ENCODE measurements at places on chromosomes 2 and 18.
A peak's percentile ranks its signal among the peaks of the same experiment; 100 is the strongest.

DNA sequence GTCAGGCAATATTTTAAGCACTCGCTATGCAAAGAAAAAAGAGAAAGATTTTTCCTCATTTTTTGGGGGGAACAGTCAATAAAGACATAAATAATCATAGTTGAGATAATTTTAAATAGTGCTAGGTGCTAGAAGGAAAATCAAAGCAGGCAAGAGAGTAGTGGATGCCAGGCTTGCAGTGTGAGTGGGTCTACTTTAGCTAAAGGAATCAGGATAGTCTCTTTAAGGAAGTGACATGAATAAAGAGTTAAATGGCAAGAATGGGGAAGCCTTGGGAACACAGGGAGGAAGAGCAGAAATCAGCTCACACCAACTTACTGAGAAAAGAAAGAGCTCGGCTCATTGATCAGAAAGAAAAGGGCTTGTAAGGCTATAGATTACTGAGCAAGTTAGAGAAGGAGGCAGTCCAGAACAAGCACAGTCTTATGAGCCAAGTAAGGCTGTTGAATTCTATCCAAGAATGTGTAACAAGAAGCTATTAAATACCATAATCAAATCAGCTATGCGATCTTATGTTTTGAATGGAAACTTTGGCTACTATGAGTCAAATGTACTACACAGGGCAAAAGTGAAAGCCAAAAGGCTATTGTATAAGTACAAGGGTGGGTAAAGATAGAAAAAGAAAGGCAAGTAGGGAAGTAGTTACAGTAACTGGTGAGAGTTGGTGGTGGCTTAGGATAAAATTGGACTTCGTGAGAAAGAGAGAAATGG lies 833.8 kb upstream of the PIK3C3 start:
- DNase-seq = no peak

- DNase-seq = no peak
Measured at GRCh38 chr2:15981646-15982045, 41.3 kb downstream of the MYCN start.

- DNase-seq = peak; percentile 10
Measured at GRCh38 chr2:98822301-98823164, 91.6 kb upstream of the MGAT4A start.

DNA sequence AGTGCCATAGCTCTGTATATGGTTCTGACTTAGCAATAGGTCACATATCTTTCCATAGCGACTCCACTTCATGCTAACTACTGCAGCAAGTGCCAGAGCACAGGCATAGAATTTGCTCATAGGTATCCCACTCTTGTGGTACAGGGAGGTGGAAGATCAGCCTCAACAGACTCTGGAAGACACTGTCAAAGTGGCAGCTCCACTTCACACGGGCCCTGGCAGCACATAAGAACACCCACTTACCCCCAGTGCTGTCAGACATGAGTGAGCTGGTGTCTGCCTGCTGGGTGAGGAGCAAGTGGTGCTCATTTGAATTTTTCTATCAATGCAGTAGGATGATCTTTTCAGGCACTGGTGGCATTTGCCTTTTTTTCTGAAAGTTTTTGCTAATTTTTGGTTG lies 48.6 kb downstream of the BCL2L11 start:
- no peak for DNase-seq

GRCh38 chr2:71455741-71456569 lies 2.6 kb downstream of the DYSF start:
- DNase-seq = no peak

DNA sequence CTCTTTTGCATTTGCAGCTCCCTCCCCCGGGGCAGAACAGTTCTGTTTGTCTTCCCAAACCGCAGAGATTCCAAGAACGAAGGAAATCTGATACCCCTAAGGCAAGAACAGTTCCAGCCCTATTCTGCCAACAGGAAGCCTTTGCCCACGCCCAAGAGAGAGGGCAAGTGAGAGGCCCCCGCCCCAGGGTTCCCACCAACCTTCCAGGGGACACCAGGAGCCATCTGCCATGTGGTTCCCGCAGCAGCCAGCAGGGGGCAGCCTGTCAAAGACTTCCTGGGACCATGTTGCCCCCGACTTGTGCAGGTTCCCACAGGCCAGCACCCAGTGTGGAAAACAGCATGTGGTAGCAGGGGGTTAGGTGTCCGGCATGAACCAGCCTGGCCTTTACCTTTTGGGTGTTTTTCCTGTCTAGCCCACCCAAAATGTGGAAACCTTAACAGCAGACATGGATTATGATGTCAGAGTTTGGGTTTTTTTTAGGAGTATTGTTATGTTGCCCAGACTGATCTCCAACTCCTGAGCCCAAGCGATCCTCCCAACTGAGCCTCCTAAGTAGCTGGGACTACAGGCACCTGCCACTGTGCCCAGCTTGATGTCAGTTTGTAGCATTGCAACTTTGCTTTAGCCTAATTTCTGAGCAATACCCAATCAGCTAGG lies 21.7 kb upstream of the EFHD1 start:
- DNase-seq = peak; percentile 53

- DNase-seq = no peak
Measured at GRCh38 chr2:104443145-104443544, 410.8 kb upstream of the POU3F3 start.

- DNase-seq = no peak
Measured at GRCh38 chr2:46615986-46616485, 136.7 kb downstream of the TMEM247 start.

DNA sequence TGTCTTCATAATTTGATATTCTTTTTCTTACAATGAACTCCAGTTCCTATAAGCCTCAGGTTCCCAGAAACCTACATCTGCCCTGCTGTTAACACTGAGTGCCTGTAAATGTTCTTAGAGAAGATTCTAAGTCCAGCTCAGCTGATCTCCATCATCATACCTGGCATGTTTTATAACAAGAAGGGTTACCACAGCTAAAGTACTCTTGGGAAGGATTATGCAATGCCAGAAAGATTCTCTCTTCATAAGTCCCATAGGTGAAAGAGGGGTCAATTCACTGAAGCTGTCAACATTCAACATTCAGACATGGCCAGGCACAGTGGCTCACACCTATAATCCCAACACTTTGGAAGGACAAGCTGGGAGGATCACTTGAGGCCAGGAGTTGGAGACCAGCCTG lies 31.3 kb upstream of the PTPN4 start:
- no peak for DNase-seq

GRCh38 chr2:180312542-180312941 lies 305.4 kb upstream of the CWC22 start:
- DNase-seq = no peak

DNA sequence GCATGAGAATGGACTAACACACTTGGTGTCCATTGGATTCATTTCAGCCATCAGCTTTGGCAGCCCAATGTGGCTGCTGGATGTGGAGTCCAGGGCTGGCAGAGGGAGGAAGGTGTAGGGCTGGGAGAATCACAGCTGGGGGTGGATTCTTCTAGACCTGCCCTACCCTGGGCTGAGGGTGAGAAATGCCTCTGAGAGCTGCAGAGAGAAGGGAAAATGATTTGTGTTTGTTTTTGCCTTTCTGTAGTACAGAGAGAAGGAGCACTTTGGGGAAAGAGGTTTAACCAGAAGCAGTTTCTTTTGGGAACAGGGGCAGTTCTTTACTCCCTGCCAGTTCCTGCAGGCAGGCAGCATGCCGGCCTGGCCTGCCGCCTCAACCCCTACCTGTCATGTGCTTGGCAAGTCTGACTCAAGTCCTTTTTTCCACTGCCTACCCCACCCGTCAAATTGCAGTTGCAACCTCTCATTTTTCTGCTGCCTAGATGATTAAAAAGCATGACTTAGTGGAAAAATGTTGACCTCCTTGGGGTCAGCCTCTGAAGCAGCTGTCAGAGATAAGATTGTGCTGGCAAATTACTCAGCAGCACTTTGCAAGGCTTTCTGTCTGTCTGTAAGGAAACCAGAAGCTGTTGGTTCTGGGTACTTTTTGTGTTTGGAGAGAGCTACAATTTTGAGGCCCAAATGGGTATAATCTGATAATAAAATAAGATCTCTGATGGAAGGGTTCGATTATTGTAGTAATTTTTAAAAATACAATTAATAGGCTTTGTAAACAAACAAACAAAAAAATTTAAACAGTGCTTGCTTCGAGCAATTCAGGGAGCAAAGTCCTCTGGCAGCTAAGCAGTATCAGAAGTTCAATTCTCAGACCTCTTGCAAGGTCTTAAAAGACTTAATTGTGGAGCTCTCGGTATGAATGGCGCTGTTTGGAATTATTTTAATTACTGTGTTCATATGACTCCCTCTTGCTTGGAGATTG lies 21.7 kb downstream of the LBH start:
- peak; percentile 37 for DNase-seq

- no peak for DNase-seq
Measured at GRCh38 chr2:105626212-105626965, 118.3 kb upstream of the NCK2 start.

- no peak for DNase-seq
Measured at GRCh38 chr2:45964223-45964841, 312.9 kb downstream of the PRKCE start.

DNA sequence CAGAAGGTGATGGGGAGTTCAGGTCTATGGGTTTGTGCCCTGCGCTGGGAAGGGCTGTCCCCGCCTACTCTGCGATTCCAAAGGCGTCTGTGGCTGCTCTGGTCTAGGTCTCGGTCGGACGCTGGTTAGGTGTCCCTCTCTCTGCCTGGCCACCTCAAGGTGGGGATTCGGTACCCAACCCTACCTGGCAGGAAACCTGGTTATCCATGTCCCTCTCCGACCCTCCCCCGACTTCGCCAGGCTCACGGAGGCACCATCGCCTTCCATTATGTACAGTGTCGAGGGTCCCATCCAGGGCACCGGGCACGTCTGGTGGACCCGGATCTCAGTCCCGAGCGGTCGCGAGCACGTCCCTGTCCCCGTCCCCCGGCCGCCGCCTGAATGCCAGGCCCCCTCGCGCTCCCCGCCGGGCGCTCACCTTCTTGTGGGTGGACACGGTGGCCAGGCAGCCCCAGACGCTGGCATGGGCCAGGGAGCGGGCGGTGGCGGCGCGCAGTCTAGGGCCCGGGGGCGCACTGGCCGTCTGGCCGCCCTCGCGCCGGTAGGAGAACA lies 628 bp downstream of the CREG2 start:
- no peak for DNase-seq

- no peak for DNase-seq
Measured at GRCh38 chr2:213121690-213122089, 29.7 kb downstream of the IKZF2 start.

GRCh38 chr18:56565551-56566345 lies 72.6 kb downstream of the TXNL1 start:
- DNase-seq = no peak

DNA sequence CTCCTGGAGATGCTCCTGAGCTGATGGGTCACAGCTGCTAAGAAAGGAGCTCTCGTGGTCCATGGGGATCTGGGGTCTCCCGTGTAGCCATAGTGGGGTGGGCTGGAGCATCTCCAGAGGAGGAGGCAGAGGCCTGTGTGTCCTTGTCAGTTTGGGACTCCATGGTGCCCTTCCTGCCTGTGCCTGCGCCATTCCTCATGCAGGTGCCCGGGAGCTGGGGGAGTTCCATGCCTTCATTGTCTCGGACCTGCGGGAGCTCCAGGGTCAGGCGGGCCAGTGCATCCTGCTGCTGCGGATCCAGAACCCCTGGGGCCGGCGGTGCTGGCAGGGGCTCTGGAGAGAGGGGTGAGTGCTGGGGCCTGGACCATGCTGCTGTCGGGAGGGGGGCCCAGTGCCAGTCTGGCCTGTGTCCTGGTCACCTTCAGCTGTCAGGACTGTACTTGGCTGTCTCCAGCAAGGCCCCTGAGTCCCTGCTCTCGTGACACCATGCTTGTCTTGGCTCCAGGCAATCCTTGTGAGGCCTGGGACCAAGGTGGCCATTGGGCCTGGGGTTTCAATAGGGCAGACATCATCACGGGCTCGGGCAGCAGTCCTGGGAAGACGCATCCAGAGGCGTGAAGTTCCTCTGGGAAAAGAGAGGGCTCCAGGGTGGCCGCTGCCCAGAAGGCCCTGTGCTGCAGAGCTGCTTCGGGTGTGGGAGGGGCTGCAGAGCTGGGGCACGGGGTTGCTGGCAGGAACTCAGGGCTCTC lies 7.3 kb downstream of the CAPN10 start:
- DNase-seq = no peak

DNA sequence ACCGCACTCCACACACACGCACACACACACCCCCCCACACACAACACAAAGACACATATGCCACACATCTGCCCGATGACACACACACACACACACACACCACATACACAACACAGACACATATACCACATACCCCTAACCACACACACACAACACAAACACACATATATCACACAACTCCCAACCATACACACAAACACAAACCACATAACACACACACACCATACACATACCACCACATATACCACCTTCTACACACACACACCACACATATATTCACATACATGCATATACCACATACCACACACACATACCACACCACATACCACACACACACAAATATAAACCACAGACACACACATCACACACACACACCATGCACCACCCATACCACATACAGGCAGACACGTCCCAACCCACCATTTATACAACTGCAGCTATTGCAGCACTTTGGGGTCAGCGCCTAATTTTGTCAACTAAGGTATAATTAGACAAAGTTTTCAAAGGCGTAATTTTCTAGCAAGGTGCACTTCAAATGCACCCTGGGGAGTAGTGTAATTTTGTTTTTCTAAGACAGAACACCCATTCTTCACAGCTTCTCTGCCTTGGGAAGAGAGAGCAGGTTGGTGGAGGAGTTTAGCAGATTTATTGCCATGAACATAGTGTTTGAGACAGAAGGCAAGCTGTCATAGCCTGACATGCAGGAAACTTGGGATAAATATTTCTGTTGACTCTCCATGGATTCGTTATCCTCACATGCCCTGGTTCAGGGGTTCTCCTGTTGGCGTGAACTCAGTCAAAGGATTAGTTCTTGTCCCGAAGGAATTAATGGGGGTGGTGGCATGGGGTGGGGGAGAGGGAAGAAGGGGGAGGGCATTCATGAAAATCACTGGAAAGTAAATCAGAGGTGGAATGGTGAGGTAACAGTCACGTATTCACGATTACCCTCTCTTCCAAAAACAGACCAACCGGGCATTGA lies 416.1 kb downstream of the LPIN1 start:
- no peak for DNase-seq

DNA sequence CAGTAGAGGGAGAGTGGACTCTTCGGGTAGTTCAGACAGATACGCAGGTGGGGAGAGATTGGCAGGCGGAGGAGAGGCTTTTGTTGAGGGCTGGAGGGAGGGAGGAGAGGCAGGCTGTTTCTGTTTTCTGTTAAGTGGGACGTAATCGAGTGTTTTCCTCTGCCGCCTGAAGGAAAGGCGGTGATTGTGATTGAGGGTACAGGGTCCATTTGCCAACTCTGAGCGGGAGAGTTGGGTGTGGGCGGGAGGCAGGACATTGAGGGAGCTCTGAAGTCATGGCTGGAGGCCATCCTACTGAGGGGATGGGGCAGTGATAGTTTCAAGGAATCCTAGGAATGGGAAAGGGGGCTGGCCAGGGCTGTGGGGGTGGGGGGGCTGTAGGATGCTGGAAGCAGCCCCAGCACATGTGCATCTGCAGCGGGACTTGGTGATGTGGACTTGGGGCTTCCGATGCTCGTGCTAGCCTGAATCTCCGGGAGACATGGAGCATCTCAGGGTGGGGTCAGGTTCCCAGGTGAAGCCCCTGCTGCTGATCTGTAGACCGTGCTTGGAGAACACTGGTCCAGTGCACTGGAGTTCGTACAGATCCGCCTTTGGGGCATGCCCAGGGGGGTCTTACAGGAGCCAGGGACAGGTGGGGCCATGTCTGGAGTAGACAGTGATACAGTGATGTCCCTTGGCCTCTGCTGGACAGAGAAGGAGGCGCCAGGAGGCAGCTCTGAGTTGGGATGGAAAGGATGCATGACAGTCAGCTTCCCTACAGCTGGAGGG lies 167.5 kb downstream of the AGAP1 start:
- no peak for DNase-seq

- no peak for DNase-seq
Measured at GRCh38 chr2:142966284-142966683, 88.8 kb downstream of the KYNU start.

All from stimulated activated CD8-positive, alpha-beta memory T cell treated with anti-CD3 and anti-CD28 coated beads, Interleukin-2, amount 100 ng/mL, for 1 hour (primary cell).